Stimulated activated CD4-positive, alpha-beta T cell treated with anti-CD3 and anti-CD28 coated beads, Interleukin-4, amount 100 ng/mL, for 1 hour (primary cell): ENCODE measurements at places on chromosomes 3 and 15.

GRCh38 chr3:52109611-52110301, 44.5 kb downstream of the POC1A start:
- no peak for DNase-seq

DNA sequence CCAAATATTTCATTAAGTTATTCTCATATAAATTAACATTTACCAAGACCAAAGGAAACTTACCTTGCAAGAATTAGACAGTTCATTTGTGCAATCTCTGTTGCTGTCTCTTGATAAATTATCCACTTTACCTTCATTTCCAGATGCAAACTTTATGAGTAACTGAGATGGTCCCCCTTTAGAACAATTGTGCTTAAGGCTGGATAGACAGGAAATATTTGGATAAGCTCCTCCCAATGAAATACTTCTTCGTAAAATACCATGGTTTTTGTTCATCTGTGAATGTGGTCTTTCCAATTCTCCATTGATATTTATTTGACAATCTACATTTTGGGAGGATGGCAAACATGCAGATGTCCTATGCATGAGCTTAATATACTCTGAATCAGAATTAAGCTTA, 78.2 kb downstream of the NEDD4 start:
- DNase-seq = no peak

DNA sequence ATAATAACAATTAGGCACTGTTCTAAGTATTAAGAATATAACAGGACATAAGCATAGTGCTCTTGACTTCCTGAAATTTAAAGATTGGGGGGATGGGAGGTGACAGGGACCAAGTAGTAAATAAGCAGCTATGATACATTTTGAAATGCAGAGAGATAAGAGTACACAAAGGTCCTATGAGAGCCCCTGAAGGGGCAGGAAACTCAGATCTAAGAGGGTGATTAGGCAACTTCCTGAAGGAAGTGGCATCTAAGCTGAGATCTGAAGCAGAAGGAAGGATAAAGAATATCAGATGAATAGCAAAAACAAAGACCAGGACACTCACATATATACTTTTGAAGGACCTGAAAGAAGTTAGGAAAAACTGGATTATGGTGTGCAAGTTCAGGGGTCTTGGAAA, 415.2 kb upstream of the FRG2C start:
- no peak for DNase-seq

GRCh38 chr15:69793781-69794451, 303.8 kb downstream of the TLE3 start:
- no peak for DNase-seq

DNA sequence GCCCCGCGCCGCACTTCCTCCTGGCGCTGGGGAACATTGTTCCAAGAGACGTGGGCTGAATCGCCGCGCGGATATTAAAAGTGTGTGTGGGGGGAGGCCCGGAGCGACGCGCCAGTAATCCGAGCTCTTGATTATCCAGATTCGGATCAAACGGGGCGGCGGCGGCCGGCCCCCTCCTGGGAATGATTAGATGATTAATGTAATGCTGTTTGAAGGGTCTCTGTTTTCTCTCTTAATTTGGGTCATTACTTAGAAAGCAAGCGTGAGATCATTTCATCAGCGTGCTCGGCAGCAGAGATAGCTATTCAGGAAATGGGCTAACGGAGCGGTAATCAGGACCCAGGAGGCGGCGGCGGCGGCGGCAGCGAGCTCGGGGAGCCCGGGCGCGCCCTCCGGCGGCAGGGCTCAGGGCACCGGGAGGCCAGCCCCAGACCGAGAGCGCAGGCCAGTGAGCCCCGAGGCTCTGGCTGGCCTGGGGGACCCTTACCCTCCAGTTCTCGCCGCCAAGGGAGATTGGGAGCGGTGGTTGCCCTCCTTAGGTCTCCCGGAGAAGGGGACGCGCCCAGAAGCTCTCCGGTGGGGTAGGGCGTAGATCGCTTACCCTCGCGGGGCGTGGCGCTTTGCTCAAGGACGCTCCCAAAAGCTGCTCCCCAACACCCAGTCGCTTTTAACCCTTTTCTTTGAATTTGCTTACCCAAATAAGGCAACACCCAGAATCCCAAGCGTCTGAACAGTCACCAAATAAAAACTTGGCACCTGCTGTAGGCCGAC, 4.5 kb downstream of the FEZF2 start:
- DNase-seq = no peak

GRCh38 chr15:40436892-40437751, 3.6 kb upstream of the BAHD1 start:
- no peak for DNase-seq

- DNase-seq = no peak
Observed at GRCh38 chr15:40275523-40275922, 7.3 kb downstream of the ANKRD63 start.

DNA sequence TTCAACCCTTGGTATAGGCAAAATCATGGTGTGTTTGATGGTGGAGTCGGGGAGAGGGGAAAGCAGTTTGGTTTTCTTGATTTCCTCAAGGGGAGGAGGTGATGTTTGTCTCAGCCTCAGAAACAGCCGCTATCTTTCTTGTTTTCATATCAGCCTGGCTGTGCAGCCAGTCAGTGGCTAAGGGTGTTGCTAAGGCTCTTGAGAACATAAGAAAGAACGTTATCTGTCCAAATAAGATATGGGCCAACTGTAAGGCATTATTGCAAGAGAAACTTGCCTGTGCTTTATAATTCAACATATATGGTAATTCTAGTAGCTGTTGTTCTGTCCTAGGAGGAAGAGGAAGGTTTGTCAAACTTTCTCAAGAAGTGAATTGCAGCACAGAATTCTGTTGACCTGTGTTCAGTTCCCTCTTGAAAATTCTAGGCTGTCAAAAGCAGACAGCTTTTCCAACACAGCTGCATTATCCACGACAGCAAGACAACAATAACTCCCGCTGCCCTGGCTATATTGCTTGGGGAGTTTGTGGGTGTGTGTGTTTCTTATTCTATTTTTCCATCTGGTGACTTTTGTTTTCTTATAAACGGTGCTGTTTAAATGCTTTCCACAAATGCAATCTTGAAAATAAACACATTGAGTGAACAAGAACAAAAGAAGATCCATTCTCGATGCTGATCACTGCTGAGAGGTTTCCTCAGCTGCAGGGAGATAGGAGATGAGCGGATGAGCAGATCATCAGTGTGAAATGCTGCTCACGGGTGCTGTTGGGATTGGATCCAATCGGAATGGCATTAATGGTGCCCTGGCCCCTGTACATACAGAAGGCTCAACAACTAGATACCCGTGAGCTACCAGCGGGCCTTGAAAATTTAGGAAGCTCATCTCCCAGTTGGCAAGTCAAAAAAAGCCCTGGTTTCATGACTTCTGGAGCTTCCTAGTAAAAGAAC, 90.8 kb upstream of the TNFAIP8L3 start:
- no peak for DNase-seq

DNA sequence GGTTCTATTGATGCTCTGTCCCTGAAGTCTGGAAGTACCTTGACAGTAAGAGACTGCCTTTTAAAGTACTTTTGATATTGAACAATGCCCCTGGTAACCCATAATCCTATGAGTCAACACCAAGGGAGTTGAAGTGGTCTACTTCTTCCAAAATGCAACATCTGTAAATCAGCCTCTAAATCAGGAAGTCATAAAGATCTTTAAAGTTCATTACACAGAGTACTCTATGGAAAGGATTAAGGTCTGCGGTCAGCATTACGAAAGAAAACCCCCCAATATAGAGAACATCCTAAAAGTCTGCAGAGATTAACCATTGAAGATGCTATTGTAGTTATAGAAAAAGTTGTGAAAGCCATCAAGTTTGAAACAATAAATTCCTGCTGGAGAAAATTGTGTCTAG, 52.7 kb upstream of the CMC1 start:
- DNase-seq = no peak

- DNase-seq = no peak
Observed at GRCh38 chr15:67570875-67571647, 28.6 kb downstream of the MAP2K5 start.

- DNase-seq = no peak
Observed at GRCh38 chr3:16807391-16807790, 77.4 kb upstream of the PLCL2 start.

DNA sequence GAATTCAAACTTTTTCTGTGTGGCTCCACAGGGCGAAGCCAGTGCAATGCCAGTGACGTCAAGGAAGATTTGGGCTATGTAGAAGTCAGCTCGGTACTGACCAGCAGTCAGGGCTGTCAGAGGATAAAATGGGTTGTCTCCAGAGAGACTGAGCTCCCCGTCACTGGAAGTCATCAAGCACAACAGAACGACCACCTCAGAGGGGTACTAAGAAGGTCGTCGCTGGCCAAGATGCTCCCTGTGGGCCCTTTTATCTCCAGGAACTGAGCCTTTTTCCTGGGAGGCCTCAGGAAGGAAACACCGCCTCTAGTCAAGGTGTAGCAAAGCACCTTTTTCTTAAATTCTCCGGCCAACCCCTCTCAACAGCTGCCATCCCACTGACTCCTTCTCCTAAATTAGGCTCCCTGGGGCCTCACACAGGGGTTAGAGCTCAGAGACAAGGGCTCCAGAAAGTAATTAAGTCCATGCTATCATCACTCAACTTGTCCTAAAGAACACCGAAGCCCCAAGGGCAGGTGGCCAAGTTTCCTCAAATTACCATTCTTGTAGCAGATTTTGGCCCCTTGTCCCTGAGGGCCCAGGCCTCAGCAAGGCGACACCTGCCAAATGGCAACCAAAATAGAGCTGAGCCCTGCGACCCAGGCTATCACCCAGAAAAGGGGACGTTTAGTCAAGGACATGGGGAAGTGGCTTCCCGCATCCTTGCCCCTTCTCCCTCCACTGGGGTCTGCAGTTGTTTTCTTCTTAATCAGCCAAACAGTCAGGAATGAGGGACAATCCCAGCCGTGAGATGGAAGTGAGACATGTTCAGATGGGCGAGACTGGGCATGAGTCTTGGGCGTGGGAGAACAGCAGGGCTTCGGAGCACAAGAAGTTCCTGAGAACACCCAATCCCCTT, 48.0 kb downstream of the SSUH2 start:
- no peak for DNase-seq

- DNase-seq = no peak
Observed at GRCh38 chr3:155871746-155872158, 1.3 kb downstream of the GMPS start.

DNA sequence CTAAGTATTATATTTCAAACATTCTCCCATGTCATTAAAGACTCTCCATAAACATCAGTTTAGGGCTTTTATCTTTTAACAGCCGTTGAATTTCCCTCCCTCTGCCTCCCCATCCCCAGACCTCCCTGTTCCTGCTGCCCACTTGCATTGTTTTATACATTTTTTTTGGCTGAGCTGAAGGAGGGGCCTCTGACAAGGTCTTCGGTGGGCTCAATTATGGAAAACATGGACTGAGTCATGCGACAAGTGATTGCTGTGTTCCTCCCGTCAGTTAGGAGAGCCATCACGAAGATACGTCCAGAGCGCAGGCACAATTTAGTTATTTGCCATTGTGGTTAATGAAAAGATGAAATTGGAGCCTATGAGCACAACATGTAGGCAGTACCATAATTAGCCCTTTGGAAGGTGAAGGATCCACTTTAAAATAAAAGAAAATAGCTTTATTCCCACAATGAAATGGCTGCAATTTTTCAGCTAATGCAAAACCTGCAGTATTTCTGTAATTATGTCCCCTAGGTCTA, 12.0 kb upstream of the NMNAT3 start:
- DNase-seq = no peak

- DNase-seq = no peak
Observed at GRCh38 chr3:97983933-97984491, 11.8 kb upstream of the RIOX2 start.

DNA sequence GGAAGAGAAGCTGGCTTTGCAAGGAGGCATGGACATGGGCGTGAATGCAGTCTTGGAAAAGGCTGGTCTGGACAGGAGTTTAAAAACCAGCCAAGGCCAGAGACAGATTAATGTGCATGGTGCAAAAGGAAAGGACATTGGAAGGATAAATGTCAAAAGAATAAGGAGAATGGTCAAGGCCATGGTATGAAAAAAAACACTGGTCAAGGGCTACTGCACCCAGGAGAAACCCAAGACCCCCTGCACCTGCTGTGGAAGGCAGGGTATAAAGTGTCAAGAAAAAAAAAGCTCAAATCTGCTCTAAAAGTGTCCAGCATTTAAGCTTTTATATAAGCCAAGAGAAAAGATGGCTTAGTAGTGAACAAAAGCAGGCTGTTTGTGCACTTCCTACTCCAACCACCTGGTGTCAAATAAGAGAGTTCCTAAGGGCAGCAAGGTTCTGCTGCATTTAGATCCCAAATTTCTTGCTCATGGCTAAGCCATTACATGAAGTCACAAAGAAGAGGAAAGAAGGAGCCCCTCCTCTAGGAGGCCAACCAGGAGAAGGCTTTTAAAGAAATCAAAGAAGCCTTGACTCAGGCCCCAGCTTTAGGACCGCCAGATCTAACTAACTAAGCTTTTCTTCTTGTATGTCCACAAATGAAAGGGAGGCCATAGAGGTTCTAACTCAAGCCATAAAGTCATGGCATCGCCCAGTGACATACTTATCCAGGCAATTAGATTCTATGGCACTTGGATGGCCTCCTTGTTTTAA, 16.9 kb downstream of the CCR4 start:
- DNase-seq = no peak

GRCh38 chr15:57152666-57153539, 223.4 kb upstream of the CGNL1 start:
- DNase-seq = no peak

GRCh38 chr3:18159681-18160080, 265.5 kb downstream of the SATB1 start:
- no peak for DNase-seq

- no peak for DNase-seq
Observed at GRCh38 chr3:196624907-196625306, 14.6 kb upstream of the NRROS start.

DNA sequence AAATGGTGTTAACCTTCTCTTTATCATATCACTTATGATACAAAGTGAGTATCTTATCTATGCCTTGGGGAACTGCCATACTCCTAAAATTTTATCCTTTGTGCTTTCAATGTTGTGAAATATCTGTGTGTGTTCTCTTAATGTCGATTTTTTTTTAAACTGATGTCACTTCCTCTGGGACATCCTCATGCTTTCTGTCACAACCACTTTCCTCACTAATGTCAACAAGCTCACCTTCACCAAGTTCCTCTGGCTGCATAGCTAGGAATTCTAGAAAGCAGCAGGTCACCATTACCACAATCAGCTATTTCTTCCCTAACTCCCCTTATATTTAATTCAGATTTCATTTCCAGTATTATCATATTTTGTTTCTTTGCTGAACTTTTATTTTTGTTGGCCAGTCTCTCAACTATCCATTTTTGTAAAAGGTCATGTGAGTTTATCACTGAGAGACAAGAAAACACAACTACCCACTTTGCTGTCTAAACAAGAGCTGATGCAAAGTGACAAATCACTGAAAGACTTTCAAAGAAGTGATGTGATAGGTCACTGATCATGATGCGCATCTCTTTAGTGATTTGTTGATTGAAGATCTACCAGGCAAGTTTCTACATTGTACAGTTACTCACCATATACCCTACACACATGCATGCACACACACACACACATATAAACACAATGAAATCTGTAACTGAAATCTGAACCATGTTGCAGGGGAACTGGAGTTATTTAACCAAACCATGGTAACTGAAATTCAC, 369.0 kb downstream of the ULK4 start:
- no peak for DNase-seq
